ENCODE measurements at places on chromosomes 6 and 20. TPM values are rescaled to one million over a fixed set of nuclear protein-coding genes. Genes with fewer than 3 reads are reported as not detected.

RAB44 gene
- total RNA-seq, result not detected

HLA-DMB gene
- total RNA-seq, result 25.3 TPM

PACSIN1 gene
- 0.36 TPM for total RNA-seq

RIPPLY2 gene
- not detected for total RNA-seq

SLC16A10 gene
- 0.36 TPM for total RNA-seq

RHAG gene
- 1.4 TPM for total RNA-seq

PARD6B gene
- total RNA-seq, result 1.8 TPM
